ENCODE measurements at places on chromosomes 16 and 17. TPM values are rescaled to one million over a fixed set of nuclear protein-coding genes. Genes with fewer than 3 reads are reported as not detected.

C17orf100 gene
- total RNA-seq: 0.70 TPM

CD300A gene
- 2.6 TPM for total RNA-seq

ZP2 gene
- total RNA-seq: not detected

TERF2IP gene
- 124 TPM for total RNA-seq

- no peak for DNase-seq
These were observed 11.9 kb downstream of the CEP20 start for GRCh38 chr16:15876503-15876902.

DNA sequence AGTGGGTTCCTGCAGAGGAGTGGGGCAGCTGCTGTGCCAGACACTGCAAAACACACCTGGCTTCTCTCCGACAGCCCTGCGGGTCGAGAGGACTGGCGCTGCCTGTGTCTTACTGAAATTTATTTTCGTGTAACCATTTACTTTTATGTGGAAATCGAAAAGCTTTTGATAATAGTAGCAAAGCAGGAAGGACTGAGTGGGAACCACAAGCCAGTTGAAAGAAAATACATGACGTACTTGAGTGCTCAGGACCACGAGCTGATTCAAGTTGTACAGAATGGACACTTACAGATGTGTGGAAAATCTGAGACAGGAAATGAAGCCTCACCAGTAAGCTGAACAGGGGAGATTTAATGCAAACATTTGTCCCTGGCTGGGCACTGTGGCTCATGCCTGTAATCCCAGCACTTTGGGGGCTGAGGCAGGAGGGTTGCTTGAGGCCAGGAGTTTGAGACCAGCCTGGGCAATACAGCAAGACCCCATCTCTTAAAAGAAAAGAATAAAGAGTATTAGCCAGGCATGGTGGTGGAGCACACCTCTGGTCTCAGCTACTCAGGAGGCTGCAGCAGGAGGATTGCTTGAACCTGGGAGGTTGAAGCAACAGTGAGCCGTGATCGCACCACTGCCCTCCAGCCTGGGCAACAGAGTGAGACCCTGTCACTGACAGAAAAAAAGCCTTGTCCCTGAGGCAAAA, 11.3 kb upstream of the RPL13 start:
- DNase-seq: peak; percentile 67

DNA sequence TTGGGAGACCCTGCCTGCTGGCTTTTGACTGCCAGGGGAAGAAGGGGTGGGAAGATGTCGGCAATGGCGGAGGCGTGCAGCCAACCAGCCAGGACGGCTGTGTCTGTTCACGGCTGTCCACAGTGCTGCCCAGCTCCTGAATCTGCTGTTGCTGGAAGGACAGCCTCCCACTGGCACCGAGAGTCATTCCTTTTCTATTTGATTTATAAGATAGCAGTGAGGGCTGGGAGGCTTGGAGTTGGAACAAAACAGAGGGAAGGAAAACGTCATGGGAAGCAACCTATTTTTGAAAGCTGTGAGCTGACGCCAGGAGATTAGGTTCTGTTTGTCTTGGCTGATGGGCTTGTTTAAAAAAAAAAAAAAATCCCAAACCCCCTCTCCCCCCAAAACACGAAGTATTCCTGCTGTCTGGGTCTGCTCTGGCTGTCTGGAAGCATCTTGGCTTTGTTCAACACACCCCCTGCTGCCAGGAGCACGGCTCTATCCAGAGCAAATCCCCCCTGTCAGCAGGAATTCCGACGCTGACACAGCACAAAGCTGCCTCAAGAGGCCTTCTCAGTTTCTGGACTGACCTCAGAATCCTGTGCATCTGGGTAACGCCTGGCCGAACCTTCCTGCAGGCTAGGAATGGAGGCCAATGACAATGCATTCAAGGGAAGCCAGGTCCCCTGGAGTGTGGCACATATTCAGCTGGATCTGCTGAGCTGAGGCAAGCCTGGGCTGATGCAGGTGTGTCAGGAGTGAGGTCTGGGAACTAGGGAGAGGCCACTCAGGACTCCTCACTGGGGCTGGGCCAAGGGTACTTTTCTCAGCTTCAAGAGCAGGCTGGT, 41.0 kb upstream of the SREBF1 start:
- DNase-seq: no peak
